ENCODE measurements at places on chromosomes 7 and 10.

DNA sequence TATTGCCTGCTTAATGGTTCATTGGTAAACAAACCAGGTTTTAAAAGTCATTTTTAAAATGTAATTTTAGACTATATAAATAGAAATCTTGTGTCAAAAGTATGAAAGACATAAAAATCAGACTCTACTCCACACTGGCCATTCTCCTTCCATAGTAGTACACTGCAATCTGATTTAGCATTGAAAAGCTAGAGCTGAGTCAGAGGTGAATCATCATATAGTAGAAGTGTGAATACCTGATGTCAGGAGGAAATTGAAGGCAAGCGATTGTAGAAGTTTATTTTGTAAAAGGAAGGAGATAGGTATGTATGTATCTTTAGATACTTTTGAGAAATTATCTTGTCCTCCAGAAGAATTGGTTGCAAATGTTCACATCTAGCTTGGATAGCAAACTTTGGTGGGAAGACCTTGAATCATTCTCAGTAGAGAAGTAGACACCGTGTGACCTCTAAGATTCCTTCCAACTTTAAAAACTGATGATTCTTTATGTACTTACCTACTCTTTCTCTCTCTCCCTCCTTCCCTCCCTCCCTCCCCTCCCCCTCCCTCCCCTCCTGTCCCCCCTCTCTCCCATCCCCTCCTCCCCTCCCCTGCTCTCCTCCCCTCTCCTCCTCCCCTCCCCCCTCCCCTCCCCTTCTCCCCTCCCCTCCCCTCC, 88.1 kb downstream of the BTAF1 start:
- peak; percentile 20 for DNase-seq

DNA sequence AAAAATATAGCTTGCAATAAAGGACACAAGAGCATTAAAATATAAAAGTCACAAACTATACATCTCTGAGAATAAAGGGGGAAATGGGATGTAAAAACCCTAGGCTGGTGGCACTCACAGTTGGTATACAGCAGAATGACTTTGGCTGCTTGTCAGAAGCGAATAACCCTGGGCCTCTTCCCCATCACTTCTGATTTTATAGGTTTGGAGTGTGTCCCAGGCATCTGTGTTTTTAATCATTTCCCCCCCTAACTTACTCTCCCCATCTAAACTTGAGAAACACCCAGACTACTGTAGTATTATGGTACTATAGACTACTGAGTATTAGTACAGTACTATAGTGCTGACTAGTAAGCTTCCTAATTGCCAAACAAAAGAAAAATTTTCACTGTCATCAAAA, 1.8 kb upstream of the RPA3 start:
- no peak for DNase-seq

- no peak for DNase-seq
Measured at GRCh38 chr10:116169782-116170445, 103.1 kb downstream of the GFRA1 start.

DNA sequence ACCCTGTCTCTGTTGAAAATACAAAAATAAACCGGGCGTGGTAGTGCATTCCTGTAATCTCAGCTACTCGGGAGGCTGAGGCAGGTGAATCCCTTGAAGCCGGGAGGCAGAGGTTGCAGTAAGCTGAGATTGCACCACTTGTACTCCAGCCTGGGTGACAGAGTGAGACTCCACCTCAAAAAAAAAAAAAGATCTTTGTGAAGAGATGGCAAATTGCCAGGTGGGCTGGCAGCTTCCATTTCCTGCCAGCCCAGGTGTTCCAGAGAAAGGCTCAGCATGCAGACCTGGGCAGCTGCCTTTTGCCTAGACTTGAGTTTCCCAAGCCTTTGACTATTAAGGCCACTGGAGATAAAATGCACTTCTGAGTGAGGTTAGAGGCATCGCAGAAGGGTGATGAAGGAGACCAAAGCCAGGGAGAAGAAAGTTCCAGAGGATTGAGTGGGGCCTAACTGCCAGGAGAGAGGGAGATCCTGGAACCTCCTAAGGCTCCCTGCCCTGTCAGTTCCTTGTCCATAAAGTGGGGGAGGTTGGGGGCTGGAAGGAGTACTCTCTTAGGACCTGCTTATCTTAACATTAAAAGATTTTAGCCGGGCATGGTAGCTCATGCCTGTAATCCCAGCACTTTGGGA, 10.0 kb upstream of the DDIT4 start:
- DNase-seq: peak; percentile 37

DNA sequence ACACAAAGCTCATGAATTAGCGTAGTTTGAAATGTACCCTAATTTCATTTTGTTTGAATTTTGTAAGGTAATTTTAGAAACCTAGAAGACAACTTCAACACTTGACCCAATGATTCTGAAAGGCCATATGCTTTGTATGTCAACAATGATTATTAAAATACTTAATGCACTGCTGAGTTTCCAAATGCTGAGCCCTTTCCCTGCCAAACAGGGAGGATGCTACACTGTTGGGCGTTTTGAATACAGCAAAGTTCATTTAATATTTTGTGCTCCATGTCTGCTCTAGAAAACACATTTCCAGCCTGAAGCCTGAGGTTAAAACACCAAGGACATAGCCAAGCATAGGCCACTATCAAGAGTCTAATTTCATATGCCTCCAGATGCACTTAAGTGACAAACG, 99.8 kb downstream of the ICA1 start:
- DNase-seq: no peak

GRCh38 chr10:99329304-99329553, at the start of gene CNNM1:
TSS of gene CNNM1 (plus strand) at chr10:99329356. CDS start at chr10:99329388, 32 bp downstream.
- DNase-seq: no peak

DNA sequence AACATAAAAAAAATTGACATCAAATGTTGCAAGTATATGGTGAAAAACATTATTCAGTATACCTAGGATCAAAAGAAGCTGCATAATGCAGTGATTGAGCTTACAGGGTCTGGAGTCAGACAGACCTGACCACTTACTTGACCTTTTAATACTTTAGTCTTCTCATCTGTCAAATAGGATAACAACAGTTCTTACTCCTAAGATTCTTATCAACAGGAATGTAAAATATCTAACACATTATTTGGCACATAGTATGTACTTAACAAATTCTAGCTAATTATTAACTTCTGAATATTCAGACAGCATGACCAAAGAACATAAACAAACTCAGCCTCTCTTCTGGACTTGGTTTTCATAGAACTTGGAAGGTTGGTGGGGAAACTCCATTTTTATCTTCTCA, 45.6 kb upstream of the PIP4K2A start:
- no peak for DNase-seq

DNA sequence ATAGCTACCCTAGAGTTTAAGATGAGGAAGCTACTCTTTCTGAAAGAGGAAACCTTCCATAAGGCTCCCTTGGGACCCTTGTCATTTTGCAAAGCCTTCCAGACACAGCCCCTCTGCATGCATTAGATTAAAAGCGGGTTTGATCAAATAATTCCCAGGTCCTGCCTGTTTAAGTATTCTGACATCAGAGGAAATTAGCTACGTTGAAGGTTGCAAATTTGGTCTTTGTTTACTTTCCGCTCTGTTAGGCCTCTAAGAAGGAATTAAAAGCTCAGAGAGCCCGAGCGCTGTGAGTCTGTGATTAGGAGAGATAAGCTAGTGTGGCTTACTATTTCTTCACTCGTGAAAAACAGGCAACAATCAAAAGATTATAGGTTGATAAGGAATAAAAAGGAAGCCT, 1.4 kb upstream of the THSD7A start:
- DNase-seq: no peak
